COLO829 (cell line): ENCODE measurements at places on chromosomes 12 and 14.

DNA sequence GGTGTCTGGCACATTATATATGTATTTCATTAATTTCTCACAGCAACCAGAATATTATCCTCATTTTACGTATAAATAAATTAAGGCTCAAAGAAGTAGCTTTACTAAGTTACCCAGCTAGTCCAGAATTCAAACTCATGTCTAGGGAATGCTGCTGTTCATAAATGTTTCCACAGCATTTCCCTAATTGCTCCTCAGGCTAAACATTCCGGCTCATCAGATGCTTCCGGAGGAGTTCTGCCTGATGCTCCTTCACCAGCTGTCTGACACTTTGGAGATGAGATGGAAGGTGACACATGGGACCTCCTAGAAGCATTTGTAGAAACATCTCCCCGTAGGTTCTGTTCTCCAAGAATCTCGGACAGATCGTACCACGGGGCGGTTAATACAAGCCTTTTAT lies 12.1 kb downstream of the KRT85 start:
- no peak for DNase-seq

GRCh38 chr12:122127839-122128238 lies 46.2 kb downstream of the IL31 start:
- DNase-seq = no peak

DNA sequence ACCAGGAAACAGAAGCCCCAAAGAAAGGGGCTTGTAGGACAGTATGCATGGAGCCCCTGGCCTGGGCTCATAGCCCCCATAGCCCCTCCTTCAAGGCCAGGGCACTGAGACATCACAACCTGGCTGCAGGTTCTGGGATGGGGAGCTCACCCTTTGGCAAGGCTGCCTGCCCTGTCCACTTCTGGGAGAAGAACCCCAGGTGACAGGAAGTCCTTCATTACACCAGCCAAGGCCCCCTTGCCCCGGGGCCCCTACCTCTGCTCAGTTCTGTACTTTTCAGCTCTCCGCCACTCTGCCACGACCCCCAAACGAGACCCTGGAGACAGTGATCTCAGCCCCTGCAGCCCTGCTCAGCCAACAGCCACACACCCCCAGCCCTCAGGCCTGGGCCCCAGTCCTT lies 223.2 kb upstream of the RTL1 start:
- DNase-seq = no peak

GRCh38 chr12:101777978-101778377 lies 38.7 kb upstream of the SYCP3 start:
- DNase-seq = no peak

DNA sequence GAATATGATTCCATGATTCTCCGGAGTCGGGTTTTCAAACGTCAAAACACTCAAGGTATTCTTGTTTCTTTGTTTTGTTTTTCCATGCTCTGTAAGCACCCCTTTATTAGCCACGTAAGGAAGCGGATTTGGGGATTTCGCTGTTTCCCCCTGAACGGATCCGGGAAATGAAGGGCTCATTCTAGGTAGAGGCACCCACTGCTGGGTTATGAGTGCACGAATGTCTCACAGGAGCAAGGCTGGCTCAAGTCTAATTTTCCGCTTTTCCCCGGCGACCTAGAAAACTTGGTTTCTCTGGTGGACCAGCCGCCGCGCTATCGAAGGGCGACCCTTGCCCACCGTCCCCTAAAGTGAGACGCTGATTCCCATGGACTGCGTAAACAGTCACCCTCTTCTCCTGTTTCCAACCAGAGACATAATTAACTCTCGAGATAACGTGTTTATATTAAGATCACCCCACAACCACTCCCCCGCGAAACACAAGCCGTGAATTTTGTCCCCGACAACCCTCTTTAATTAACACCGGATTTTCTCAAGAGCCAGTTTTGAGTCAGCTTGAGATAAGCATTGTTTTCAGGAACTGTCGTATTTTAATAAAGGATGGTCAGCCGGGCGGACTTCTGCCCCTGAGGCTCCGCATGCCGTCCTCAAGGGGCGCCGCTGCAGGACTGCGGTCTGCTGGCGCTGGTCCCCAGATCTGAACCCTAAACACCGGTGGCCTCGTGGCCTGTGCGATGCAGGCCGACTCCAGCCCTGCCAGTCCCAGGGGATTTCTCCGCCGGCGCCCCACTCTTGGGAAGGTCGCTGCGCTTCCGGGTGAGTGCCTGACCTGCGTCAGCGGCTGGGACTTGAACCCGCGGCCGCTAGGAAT lies 515 bp upstream of the ABCC9 start:
- no peak for DNase-seq

DNA sequence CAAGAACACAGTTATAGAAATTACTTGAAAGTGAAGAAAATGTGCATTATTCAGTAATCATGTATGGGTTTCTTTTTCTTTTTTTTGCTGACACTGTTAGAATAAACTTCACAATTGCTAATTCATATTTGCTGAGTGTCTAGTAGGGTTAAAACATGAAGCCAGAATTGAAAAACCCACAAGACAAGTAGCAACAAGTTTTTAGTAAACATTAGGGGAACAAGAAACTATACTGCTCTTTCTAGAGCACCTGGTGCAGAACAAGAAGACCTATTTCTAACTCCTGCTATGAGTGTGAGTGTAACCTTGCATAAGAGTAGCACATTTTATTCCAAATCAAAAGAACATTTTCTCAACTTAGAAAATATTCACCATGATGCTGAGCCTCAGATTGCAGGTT lies 83.2 kb downstream of the ITPR2 start:
- DNase-seq = no peak

GRCh38 chr14:106605548-106606448 lies 1079.4 kb downstream of the TMEM121 start:
- peak; percentile 11 for DNase-seq

GRCh38 chr12:30482650-30483049 lies 213.0 kb downstream of the IPO8 start:
- no peak for DNase-seq

DNA sequence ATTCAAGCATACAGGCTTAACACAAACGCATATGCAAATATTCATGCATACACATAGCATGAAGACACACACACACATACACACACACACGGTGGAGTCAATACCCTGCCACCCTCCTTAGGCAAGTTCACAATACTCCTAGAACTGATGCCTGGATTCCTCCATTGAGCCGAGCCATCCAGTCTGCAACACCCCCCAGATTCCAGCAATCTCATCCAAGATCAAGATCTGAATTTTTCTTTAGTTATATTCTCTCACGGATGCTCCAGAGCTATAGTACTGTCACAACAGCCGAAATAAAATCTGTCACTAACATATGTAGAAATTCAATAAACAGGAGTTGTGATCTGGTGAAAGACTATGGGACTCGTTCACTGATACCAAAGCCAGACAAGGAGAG lies 110.8 kb downstream of the NUAK1 start:
- DNase-seq = no peak

DNA sequence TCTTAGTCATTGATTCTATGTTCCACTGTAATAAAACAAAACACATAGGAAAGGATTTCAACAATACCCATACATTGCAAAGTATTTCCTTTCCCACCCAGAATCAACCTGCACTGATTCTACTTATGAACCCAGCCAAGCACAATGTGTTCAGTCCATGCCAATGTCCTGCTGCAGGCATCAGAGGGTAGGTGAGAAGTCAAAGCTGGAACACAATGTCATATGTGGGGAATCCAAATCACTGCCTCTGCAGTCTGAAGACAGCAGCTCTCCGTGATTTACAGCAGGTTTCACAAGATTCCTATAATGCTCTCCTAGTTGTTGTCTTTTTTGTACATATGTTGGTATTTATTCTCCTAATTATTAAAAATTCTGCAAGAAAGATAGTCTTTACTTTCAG lies 25.7 kb downstream of the ITPR2 start:
- no peak for DNase-seq

GRCh38 chr14:63644741-63645140 lies 3.1 kb upstream of the WDR89 start:
- no peak for DNase-seq

- no peak for DNase-seq
Measured at GRCh38 chr14:33287189-33287588, 348.5 kb downstream of the NPAS3 start.

GRCh38 chr12:47033789-47034555 lies 45.4 kb upstream of the PCED1B start:
- no peak for DNase-seq

GRCh38 chr12:50403001-50403440 lies 2.3 kb downstream of the LARP4 start:
- no peak for DNase-seq

DNA sequence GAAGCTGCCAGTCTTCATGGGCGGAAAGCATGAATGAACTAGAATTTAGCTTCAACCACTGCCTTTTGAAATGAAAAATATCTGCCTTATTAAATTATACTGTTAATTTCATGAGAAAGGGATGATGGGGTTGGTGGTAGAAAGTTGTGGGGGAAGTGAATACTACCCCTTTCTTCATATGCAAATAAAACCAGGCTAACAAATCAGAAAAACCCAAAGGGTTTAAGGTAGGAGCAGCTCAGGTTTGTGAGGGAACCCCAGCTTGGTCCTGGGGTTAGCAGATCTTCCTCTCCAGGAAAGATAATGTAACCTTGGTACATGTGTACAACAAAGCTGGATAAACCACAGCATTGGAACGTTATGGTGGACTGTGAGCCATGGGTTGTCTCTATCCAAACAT lies 84.0 kb downstream of the PPP2R5C start:
- DNase-seq = no peak

GRCh38 chr12:19039515-19039914 lies 90.0 kb upstream of the PLEKHA5 start:
- DNase-seq = no peak

DNA sequence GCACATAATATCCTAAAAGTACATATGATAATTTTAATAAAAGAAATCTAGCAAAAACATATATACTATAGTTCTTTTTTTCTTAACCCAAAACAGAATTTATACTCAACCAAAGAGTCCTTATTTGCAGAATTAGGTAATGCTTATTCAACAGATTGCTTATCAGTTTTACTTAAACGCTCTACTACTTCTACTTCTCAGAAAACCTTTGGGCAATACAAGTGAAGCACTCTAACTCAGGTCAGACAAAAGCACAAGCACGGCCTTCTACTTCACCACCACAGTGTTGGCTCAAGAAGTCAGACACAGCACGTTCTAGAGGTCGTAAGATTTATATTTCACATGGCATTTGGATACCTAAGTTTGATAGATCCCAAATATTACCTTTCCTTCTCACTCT lies 29.2 kb downstream of the DICER1 start:
- no peak for DNase-seq

- DNase-seq = no peak
Measured at GRCh38 chr12:112275207-112275606, 107.0 kb downstream of the HECTD4 start.

DNA sequence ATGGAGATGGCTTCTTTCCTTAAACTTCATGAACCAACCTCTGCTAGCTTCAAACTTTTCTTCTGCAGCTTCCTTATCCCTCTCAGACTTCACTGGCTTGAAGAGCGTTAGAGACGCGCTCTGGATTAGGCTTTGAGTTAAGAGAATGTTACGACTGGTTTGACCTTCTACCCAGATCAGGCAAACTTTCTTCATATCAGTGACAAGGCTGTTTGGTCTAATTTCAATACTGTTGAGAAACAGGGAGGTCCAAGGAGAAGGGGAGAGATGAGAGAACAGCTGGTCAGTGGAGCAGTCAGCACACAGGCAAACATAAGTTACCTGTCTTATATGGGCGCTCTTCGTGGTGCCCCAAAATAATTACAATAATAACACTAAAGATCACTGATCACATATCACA lies 14.9 kb downstream of the SCAF11 start:
- DNase-seq = no peak

- DNase-seq = no peak
Measured at GRCh38 chr12:119117936-119118335, 60.8 kb upstream of the HSPB8 start.

- no peak for DNase-seq
Measured at GRCh38 chr14:71116568-71117122, 209.4 kb downstream of the PCNX1 start.

DNA sequence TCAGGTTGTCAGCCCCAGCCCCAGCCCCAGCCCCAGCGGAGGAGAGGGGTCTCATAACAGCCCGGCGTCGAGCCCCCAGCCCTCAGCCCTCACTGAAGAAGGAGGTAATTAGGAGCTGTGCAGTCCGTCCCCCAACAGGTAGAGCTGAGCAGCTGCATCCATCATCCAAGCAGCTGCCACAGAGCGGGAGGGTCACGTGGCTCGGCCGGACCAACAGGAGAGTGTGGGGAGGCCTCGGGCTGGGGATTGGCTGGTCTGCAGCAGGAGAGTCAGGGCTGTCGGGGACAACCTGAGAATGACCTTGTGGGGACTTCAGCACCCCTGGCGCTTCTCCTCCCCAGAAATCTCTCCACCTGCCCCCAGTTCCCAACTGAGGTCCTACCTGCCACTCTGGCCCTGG lies 29.6 kb downstream of the SMUG1 start:
- DNase-seq = no peak

DNA sequence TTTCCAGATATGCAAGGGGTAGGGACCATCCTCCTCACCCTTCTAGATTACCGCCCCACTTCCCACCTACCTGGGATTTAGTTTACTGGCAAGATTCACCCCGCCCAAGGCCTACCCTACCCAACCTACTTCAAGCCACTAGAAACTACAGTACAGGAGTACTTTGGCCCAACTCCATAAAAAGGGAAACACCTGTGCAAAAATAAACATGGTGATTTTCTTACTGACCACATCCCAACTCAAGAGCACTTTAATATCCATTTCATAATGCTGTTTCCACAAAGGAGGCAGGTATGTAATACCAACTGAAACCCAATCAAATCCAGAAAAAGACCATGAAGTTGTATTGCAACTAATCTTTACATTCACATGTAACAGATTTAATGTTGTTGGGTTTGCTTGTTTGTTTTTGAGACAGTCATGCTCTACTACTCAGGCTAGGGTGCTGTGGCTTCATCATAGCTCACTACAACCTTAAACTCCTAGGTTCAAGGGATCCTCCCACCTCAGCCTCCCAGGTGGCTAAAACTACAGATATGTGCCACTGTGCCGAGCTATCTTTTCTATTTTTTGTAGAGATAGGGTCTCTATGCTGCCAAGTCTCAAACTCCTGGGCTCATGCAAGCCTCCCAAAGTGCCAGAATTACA lies 41.7 kb upstream of the RAP1B start:
- no peak for DNase-seq

DNA sequence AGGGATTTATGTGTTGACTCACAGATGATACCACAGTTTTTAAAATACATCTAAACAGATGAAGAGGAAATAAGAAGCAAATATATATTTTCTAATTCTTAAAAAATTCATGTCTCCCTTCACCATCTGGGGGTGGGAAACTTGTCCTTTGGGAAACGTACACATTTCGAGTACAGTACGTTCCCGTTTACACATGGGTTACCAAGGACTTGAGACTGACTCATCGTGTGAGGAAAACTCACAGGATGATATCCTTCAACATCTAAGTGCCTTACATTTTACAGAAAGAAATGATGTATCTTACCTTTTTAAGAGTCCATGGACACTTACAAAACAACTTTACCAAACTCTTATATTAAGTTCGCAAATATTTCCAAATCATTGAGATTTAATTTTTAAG lies 16.0 kb upstream of the FBLN5 start:
- no peak for DNase-seq

GRCh38 chr12:110074089-110074488 lies 25.8 kb upstream of the C12orf76 start:
- no peak for DNase-seq
